ENCODE measurements at places on chromosomes 16 and 17. TPM values are rescaled to one million over a fixed set of nuclear protein-coding genes. Genes with fewer than 3 reads are reported as not detected.
A peak's percentile ranks its signal among the peaks of the same experiment; 100 is the strongest.

KRT12 gene
- not detected for total RNA-seq

SKAP1 gene
- not detected for total RNA-seq

- DNase-seq, result no peak
These were observed 2.9 kb downstream of the TNS4 start for GRCh38 chr17:40498281-40499084.

GRB7 gene
- total RNA-seq, result 14.6 TPM

DNA sequence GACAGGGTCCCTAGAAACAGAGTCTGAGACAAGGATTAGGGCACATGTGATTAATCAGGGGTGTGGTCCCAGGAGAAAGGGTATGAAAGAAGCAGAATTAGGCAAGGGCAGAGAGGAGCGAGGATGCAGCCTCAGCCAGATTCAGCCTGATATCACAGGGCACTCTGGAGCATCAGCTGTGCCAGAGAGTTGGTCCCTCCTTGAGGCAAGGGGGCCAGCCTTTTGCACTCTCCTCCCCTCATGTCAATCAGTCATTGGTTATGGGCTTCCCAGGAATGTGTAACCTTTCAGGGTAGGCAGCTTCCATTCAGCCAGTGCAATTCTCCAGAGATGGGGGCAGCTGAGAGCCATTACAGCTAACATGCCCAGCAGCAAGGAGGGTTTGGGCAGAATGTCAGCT lies 152.6 kb upstream of the LHX1 start:
- DNase-seq, result no peak

DNA sequence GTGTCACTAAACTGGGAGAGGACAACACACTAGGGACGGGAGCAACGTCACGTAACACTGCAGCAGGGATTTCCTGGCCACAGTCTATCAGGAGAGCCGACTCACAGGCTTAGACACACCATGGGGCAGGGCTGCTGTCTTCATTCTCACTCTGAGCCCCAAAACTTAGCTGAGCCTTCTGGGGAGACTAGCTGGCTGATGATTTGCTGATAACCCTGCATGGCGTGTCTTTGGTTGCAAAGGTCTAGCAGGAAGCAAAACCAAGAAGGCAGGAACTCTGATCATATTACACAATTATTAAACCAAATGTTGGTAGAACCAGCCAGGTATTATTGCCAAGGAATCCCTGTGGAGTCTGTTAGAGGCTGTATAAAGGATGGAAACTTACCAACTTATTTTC lies 345.0 kb downstream of the SLC39A11 start:
- DNase-seq, result no peak

- no peak for DNase-seq
These were observed 54.5 kb upstream of the HLF start for GRCh38 chr17:55210292-55210691.

GRCh38 chr16:72923757-72924156 lies 124.2 kb downstream of the ZFHX3 start:
- DNase-seq, result no peak

- DNase-seq, result no peak
These were observed 12.7 kb downstream of the WFIKKN2 start for GRCh38 chr17:50848039-50848438.

DNAI2 gene
- not detected for total RNA-seq

GRCh38 chr17:16585796-16586195 lies 16.8 kb upstream of the ZNF287 start:
- no peak for DNase-seq

GRCh38 chr16:77404775-77405174 lies 30.1 kb downstream of the ADAMTS18 start:
- DNase-seq, result no peak

GRCh38 chr17:77281904-77282367 lies 141.2 kb downstream of the SEC14L1 start:
- no peak for DNase-seq

GLIS2 gene
- 3.3 TPM for total RNA-seq

SHISA9 gene
- total RNA-seq, result 5.7 TPM

DNAH17 gene
- total RNA-seq, result 1.2 TPM

GRCh38 chr17:59853168-59853918 lies 39.4 kb downstream of the TUBD1 start:
- DNase-seq, result peak; percentile 98

DNA sequence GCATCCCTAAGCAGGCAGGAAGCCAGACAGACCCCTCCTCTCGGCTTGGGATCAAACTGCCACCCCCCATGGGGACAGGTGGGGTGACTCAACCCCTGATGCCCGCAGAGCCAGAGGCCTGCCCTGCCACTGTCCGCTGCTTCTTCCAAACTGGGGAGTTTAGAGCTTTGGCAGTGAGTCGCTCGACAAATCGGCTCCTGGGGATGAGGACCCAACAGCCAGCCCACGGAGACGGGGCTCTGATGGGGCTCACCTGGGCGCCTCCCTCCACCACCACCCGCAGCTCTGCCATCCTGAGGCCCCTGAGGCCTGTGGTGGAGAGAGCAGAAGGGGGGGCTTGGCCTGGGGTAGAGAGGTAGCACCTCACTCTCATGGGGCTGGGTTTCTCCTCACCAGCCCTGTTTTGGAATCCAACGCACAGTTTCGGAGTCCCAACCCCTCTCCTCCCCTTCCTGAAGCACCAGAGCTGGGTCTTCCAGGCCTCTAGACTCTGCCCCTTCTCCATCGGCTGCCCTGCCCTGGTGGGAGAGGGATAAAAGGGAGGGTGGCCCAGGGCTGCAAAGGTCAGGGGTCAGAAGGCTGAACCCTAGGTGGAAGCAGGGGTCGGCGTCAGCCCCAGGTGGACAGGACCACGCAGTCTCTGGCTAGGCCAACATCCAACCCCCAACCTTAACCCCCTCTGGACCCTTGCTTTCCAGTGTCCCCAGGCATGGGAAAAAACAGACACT lies 5.8 kb downstream of the PRSS22 start:
- DNase-seq, result no peak

- no peak for DNase-seq
These were observed 7.0 kb upstream of the TRIM47 start for GRCh38 chr17:75885431-75885830.

GRCh38 chr17:35879773-35880654 lies at the start of gene CCL5:
TSS of gene CCL5 (minus strand) at chr17:35880360.
- peak; percentile 49 for DNase-seq

DNA sequence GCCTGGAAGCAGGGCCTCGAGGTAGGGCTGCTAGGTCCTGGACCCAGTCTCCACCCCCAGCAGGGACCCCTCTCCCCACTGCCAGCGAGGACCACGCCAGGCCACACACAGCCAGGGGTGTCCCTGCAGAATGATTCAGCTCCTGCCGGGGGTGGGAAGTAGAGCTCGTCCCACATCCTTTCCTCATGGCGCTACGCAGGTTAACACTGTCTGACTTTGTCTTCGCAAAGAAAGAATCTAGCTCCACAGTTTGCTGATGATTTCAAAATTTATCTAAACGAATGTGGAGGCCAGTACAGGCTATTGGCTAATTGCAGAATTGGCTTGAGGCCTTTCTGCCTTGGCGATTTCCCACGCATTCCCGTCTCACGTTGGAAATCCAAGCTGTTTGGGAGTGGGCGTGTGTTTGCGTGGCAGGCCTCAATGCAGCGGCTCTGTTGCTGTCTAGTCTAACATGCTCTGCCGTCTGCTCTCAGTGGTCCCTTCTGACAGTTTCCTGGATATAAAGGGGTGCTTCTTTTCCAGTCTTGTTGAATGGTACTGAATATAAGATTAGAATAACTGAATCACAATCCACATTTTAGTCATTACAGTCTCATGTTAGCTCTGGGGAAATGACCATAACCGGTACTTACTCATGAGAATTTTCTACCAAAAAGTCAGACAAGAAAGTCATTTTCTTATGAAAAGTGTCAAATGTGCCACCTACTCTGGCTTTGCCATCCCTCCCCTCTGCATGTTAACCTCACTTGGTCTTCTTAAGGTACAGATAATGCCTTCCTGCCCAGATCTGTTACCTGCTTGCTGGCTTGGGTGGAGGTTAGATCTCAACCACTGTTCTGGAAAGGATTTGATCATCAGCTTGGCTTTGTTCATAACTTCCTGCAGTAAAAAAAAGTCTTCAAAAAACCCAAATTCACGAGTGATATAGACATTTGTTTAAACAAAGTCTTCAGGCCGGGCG lies 252.4 kb downstream of the NTN1 start:
- no peak for DNase-seq

DNA sequence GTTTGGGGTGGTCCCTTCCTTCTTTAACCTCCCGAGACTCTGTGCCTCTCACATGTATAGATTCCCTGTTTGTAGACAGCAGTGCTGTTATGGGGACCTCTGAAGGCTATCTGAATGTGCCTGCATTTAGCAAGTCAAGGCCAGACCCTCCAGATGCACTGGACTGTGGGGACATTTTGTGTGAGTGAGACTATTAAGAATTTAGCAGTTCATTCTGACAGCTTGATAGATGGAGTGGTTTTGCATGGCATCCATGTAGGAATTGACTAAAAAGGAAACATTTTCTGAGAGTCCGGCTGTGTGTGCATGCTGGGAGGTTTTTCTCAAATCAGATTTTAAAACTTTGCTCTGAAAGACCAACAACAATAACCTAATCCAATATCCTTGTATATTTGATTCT lies 226.3 kb downstream of the MSI2 start:
- DNase-seq, result no peak

GRCh38 chr16:6510261-6510660 lies 822.4 kb upstream of the RBFOX1 start:
- DNase-seq, result no peak

DNA sequence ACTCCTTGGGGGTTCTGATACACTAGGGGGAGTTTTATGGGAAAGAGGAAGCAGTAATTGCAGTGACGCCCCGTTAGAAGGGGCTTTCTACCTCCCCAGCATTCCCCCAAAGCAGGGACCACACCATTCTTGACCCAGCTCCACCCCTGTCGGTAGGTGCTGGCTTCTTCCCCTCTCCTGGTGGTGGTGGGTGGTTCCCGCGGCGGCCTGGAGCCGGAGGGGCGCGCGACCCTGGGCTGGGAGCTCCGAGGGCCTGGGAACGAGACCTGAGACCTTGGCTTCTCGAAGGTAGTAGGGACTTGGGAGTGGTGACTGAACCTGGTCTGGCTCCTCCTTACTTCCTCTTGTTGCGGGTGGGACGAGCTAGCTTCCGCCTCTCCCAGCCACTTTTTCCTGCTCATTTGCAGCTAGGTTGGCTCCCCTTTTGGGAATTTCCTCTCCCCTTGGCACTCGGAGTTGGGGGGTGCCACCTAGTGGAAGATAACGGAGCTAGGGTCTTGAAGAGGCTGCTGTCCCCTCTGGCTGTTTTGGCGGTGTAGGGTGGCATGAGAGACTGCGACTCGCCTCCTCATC lies 438 bp downstream of the GRN start:
- peak; percentile 62 for DNase-seq

CLEC10A gene
- not detected for total RNA-seq

GRCh38 chr16:88070989-88071625 lies 119.9 kb downstream of the BANP start:
- DNase-seq, result no peak

GRCh38 chr17:80760511-80760911 lies 215.9 kb downstream of the RPTOR start:
- DNase-seq, result no peak

DNA sequence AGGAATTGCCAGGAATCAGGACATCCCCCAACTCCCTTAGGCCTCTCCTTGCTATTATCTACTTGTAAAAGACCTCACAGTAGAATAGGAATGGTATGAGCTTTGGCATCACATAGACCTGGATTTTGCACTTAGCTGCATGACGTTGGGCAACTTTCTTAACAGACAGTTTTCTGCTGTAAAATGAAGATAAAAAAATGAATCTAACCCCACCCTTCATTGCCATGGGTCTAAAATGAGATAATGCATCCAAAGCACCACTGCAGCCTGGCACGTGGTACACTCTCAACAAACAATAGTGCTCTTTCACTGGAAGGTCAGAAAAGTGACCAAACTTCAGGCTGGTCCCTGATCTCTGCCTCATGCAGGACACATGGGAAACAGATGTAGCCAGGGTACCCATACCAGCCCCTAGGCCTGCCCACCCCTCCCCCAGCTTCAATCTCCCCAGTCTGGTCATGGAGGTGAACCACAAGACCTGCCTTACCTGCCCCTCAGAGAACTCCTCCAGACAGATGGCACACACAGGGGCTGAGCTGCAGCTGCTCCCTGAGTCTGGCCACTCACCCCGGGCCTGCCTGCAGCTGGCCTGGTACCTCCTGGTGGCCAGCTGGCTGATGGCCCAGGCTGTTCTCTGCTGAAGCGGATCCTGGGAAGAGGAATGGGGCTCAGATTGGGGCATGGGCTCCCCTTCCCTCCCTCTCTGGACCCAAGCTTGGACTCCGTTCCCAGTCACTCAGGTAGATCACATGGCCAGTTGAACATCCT lies 8.5 kb upstream of the SUPT4H1 start:
- no peak for DNase-seq

DNA sequence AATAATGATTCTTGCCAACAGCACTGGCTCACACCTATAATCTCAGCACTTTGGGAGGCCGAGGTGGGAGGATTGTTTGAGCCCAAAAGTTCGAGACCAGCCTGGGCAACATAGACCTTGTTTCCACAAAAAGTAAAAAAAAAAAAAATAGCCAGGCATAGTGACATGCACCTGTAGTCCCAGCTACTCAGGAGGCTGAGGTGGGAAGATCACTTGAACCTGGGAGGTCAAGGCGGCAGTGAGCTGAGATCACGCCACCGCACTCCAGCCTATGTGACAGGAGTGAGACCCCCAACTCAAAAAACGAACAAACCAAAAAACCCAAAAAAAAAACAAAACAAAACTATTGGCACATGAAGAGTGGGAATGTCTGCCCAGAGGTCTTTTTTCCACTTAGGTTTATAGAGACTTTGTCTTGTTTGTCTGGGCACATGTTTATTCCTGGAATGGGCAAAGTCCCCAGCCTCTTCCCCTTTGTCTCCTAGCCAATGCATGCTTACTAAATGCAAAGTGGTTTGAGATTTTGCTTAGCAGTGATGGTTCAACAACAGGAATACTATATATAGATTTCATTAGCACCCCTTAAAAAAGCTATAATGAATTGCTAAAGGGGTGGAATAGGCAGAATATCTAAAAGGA lies 25.9 kb downstream of the NMT1 start:
- DNase-seq, result no peak

Measured in mammary epithelial cell (primary cell).